ENCODE measurements at places on chromosomes 5 and 9. TPM values are rescaled to one million over a fixed set of nuclear protein-coding genes. Genes with fewer than 3 reads are reported as not detected.

DNA sequence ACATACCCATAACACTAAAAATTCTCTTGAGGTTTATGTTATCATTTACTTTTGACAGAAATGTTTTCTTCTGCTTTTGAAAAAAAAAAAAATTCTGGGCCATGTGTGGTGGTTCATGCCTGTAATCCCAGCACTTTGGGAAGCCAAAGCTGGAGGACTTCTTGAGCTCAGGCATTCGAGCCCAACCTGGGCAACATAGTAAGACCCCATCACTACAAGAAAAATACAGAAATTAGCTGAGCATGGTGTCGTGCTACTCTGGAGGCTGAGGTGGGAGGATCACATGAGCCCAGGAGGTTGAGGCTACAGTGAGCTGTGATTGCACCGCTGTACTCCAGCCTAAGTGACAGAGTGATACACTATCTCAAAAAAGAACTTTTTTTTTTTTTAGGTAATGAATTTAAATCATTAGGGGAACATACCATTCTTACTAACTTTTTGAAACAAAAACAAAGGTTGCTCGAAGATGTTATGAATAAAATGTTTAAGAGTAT, 148.8 kb upstream of the DMRT1 start:
- peak overlapping the region; percentile 93 for H3K27ac ChIP-seq
- H3K36me3 ChIP-seq: no peaks in the 10 kb centered on the region
- no peak for DNase-seq
- peak overlapping the region; percentile 52 for H3K4me3 ChIP-seq

PLEKHG4B gene
- 6.1 TPM for total RNA-seq

DNA sequence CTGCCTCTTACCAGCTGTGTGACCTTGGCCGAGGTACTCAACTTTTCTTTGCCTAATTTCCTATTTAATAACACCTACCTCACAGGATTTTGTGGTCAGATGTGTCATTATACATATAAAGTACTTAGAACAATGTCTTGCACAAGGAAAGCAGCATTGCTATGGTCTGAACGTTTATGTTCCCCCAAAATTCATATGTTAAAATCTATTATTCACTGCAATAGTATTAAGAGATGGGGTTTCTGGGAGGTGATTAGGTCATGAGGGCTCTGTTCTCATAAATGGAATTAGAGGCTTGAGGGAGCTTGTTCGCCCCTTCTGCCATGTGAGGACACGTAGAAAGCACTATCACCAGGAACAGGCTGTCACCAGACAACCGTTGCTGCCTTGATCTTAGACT, 10.9 kb upstream of the RNF145 start:
- no peak overlapping the region for H3K4me3 ChIP-seq
- H3K27ac ChIP-seq: no peak overlapping the region
- no peak for DNase-seq
- no peaks in the 10 kb centered on the region for H3K36me3 ChIP-seq
- H3K4me1 ChIP-seq: no peaks in the 10 kb centered on the region

- H3K27ac ChIP-seq: no peak overlapping the region
- H3K4me3 ChIP-seq: no peak overlapping the region
- no peaks in the 10 kb centered on the region for H3K36me3 ChIP-seq
- peaks cover 16% of the 10 kb centered on the region for H3K4me1 ChIP-seq
These were observed 20.8 kb downstream of the GBGT1 start for GRCh38 chr9:133142684-133143622.

GRCh38 chr5:74400067-74400466, 240.5 kb downstream of the ENC1 start:
- DNase-seq: no peak
- H3K4me3 ChIP-seq: no peak overlapping the region
- H3K27me3 ChIP-seq: no peaks in the 10 kb centered on the region
- peaks cover 16% of the 10 kb centered on the region for H3K4me1 ChIP-seq

GRCh38 chr9:120875954-120876841, 790 bp downstream of the PHF19 start:
- H3K27me3 ChIP-seq: no peaks in the 10 kb centered on the region
- H3K4me1 ChIP-seq: peaks cover 27% of the 10 kb centered on the region
- H3K4me3 ChIP-seq: peak overlapping the region; percentile 56
- peak overlapping the region; percentile 79 for H3K27ac ChIP-seq
- DNase-seq: peak; percentile 69

DNA sequence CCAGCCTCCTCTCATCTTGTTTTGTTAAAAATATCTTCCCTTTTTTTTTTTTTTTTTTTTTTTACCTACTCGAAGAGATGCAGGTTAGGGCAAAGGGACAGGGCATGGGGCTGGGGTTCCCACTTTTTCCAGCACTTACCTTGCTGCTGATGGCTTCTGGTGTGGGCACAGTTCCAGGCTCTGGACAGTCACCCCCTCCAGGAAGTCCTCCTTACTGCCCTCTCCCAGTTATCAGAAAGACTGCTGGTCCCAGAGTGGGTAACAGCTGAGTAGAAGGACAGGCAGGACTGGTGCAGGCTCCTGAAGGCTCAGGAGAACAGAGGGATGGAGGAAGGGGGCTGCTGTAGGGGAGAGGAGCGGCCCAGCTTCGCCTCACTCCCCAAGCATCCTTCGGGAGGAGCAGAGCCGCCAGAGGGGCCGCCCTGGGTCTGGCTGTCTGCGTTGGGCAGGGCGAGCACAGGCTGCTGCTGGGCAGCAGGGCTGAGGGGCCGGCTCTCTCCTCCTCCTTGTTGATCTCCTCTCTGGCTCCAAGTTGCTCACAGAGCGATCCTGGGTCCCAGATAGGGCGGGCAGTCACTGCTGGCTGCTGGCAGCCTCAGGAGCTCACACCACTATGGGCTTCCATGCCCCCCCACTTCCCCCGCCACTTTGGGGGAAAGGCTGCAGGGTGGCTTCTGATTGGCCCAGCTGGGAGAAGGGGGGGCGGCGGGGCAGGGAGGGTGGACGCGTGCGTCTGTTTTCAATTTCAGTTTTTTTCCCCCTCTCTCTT, at the start of gene PDGFRB:
Gene PDGFRB, minus strand, starts transcription at position 588 of the 769 bp plus-strand sequence. CDS start 18,798 bp downstream, outside the sequence.
- peaks cover 3% of the 10 kb centered on the region for H3K36me3 ChIP-seq
- peak within 1 kb of the TSS; percentile 68 for H3K4me3 ChIP-seq
- peak; percentile 78 for DNase-seq
- no peaks in the 10 kb centered on the region for H3K27me3 ChIP-seq

Data from astrocyte (in vitro differentiated cells and primary cell).